Activated CD8-positive, alpha-beta memory T cell treated with anti-CD3 and anti-CD28 coated beads for 1 hour (primary cell): ENCODE measurements at places on chromosomes 2 and 18.

DNA sequence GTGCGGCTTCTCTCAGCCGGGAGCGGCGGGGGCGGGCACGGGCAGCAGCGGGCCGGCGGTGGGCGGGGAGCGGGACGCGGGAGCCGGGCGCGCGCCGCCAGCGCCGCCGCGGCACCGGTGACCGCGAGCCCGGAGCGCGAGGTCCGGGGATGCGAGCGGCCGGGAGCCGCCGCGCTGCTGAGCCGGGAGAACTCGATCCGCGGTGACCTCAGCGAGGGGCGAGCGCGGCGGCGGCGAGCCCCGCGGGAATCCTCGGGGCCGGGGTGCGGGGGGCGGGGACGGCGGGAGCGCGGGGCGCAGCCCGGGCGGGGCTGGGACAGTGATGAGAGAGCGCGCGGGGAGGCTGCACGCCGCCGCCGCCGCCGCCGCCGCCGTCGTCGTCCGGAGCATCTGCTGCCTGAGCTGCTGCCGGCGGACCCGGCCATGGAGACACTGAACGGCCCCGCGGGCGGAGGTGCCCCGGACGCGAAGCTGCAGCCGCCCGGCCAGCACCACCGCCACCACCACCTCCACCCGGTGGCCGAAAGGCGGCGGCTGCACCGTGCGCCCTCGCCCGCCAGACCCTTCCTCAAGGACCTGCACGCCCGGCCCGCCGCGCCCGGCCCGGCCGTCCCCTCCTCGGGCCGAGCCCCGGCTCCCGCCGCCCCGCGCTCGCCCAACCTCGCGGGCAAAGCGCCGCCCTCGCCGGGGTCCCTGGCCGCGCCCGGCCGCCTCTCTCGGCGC is at the start of gene MTCL1:
TSS of gene MTCL1 (plus strand) at position 319 of the 723 bp plus-strand sequence. CDS start at position 424, 105 bp downstream.
- no peak for DNase-seq

DNA sequence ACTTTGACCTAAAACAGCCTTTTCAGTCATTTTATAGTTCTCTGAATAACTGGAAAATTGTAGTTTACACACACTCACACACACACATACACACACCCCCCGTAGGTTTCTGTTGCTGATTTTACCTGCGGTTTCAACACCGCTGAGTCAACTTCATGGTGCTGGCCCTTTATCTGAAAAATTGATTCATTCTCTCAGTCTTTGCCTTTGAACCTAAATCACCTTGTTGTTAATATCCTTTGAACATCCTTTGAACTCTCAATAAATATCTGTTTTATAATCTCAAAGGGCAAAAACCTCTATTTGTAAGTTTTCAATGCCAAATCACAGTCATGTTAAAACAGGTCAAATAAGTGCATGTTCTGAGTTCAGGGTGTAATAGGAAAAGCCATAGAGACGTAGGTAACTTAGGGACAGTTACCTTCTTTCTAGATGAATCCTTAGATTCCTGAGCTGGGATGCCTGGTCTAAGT is 109.0 kb upstream of the BZW1 start:
- no peak for DNase-seq

DNA sequence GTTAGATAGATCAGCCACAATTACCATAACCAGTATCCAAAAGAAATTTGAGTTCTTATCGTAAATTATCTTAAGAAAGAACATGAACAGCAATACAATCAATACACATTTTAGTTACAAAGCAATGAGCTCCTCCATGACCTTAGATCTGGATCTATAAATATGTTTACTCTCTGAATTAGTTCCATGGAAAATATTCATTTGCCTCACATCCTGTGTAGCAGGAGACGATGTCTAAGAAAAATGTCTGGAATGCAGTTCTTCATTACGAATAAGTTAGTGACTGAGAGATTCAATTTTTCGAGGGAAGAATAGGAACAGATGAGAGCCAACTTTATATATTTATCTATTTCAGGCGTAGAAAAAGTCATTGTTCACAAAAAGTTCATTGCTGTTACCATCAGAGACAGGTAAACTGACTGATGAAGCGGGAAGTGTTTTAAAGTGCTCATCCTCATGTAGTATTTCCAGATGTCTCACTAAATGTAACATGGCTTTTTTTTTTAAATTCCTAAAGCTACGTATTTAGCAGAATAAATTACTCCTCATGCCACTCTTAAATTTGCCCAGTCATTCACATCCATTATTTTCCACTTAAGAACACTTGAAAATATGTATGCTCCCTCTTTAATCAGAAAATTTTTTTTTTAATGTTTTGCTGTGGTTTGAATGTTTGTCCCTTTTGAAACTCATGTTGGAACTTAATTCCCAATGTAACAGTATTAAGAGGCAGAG is 106.5 kb upstream of the SCN1A start:
- no peak for DNase-seq

DNA sequence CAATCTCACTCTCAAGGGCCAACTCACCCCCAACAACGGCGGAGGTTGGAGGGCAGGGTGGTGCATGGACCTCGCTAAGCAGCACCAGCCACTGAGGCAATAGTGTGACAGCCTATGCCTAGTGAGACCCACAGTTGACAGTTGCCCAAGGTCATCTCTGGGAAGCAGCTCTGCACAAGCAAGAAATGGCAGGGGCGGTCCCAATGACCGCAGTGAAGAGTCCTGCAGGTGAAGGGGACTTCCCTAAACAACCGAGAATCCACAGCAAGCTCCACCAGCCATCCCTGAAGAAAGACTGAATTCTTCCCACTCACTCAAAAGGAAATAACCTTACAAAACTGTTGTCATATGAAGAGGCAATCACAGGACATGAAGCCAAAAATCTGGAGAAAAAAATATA is 313.4 kb upstream of the ID2 start:
- no peak for DNase-seq

GRCh38 chr2:128543646-128544045 is 225.0 kb upstream of the HS6ST1 start:
- DNase-seq, result no peak

DNA sequence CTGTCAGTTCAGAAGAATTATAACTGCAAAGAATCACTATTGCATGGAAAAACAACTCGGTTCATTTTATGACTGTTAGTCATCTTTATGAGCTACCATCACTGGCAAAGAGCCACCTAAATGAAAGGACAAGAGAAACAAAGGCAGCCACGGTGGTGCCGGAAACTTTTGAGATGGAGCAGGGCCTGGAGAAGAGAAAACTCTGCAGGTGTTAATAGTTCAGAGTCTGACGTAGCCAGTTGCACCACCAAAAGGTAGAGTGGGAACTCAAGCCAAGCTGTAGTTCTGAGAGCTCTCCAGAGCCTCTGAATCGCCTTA is 110.9 kb downstream of the FTCDNL1 start:
- DNase-seq, result no peak

DNA sequence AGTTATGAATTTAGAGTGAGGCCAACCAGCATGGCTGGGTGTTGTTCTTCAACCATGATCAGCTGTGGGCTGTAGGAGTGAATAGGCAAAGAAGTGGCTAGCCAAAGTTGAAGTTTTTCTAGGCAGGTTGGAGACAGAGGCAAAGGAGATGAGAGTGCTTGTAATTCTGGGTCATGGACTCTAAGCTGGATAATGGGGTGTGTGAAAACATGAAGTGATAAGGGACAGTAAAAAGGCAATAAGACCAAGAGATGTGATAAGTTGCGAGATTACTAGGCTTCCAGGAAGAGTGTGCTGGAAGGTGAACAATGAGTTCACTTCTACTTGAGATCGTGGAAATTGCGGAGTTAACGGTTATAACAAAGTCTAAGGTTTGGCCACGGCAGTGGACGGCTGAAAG is 118.6 kb upstream of the RNF152 start:
- no peak for DNase-seq
